MCF 10A (cell line): ENCODE measurements at places on chromosomes 6 and 20. TPM values are rescaled to one million over a fixed set of nuclear protein-coding genes. Genes with fewer than 3 reads are reported as not detected.

DNA sequence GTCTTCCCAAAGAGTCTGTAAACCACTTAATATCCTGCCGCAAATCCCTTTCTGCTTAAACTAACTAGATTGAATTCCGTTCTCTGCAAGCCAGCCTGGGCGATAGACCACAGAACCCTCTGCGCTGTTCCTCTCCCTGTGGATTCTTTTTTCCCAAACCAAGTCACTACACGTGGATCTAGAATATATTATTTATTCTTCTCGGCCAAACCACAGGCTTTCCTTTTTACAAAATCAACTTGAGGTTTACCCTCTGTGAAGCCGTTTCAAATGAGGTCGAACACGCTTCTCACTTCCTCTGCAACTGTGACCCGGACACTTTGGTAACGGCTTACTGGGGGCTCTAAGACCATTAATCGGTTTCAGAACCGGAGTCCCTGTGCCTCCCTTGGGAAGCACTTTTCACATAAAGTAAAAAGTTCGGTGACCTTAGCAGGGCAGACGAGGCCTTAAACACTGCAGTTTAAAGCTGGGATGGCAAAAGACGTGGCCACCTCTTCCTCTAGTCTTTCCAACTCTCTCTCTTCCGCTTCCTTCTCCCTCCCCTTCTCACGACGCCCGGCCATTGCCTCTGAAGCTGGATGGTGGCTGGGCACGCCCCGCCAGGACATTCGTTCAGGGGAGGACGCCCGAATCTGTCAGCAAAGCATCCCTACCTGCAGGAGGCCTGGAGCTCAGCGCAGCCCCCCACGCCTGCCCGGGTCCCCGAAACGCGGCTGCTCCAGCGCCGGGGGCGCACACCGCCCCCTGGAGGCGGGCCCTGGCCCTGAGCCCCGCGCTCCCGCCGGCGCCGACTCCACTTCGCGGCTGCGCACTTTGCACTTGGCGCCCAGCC lies 55.0 kb upstream of the FOXC1 start:
- no peaks in the 10 kb centered on the region for H3K27me3 ChIP-seq
- H3K4me1 ChIP-seq, result peaks cover 23% of the 10 kb centered on the region

- no peaks in the 10 kb centered on the region for H3K4me1 ChIP-seq
- no peak for DNase-seq
- H3K27ac ChIP-seq, result no peak overlapping the region
- H3K4me3 ChIP-seq, result no peak overlapping the region
- H3K36me3 ChIP-seq, result peaks cover 16% of the 10 kb centered on the region
Observed at GRCh38 chr6:83962582-83962981, 71.0 kb upstream of the MRAP2 start.

Gene FITM2
- 7.2 and 8.1 TPM in 2 replicates for total RNA-seq

- H3K27ac ChIP-seq, result peak overlapping the region; percentile 64
- H3K36me3 ChIP-seq, result peaks cover 18% of the 10 kb centered on the region
- H3K4me3 ChIP-seq, result peak overlapping the region; percentile 85
- no peaks in the 10 kb centered on the region for H3K27me3 ChIP-seq
- peaks cover 34% of the 10 kb centered on the region for H3K4me1 ChIP-seq
Observed at GRCh38 chr6:116373300-116373699, 2.6 kb downstream of the DSE start.

DNA sequence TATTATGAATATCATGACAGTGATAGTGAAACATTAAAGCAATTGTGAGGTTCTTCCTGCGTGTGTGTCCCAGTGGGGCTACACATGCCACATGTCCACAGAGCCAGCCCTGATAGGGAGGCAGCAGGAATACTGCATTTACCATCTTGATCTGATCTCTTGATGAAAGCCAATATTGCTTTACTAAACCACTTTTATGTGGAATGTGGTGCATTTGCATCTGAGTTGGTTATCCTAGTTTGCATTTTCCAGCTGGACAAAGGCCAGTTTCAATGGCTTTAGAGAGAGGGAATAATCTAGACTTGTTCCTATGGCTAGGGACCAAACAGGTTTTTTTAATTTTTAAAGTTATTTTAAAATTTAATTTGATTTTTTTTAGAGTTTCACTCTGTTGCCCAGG lies 216.3 kb upstream of the FERMT1 start:
- H3K4me1 ChIP-seq, result no peaks in the 10 kb centered on the region
- no peak for DNase-seq
- H3K27me3 ChIP-seq, result no peaks in the 10 kb centered on the region
- no peaks in the 10 kb centered on the region for H3K36me3 ChIP-seq
- H3K27ac ChIP-seq, result no peak overlapping the region
- H3K4me3 ChIP-seq, result no peak overlapping the region
